ENCODE measurements at places on chromosomes 3 and 15.

DNA sequence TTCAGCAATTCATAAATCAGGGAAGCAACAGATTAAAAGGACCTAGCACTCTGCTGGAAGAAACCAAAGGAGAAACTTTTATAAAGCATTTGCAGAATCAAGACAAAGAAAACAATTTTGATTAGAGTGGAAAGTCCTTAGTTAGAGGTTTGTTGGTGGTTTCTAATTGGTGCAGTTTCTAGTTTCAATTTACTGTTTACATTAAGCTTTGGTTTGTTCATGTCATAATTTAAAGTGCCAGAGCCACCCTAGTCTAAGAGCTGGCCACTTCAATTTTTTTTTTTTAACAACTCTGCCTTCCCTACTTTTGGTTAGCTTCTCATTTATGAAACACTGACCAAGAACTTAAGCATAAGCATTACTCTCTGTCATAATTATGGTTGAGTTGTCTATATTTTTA lies 1428.2 kb upstream of the GBE1 start:
- no peak for DNase-seq

GRCh38 chr3:14047841-14048240 lies 76.8 kb downstream of the CHCHD4 start:
- DNase-seq = no peak

- no peak for DNase-seq
These were observed 539 bp upstream of the TLNRD1 start for GRCh38 chr15:81000144-81000623.

GRCh38 chr3:174945951-174946350 lies 86.8 kb downstream of the NAALADL2 start:
- DNase-seq = no peak
